ENCODE measurements at places on chromosomes 7 and 10. TPM values are rescaled to one million over a fixed set of nuclear protein-coding genes. Genes with fewer than 3 reads are reported as not detected.

The HELLS gene
- total RNA-seq = 6.5 TPM

The MMRN2 gene
- total RNA-seq = 2.4 TPM

The AKR1C1 gene
- 6.8 TPM for total RNA-seq

The MYH16 gene
- under 0.01 TPM for total RNA-seq

The ZWINT gene
- total RNA-seq = 3.6 TPM

The ERVW-1 gene
- total RNA-seq = not detected

The LBX1 gene
- not detected for total RNA-seq
